ENCODE measurements at places on chromosomes 7 and 10.

- peak; percentile 80 for DNase-seq
These were observed 161.6 kb downstream of the PKD1L1 start for GRCh38 chr7:47786557-47787248.

DNA sequence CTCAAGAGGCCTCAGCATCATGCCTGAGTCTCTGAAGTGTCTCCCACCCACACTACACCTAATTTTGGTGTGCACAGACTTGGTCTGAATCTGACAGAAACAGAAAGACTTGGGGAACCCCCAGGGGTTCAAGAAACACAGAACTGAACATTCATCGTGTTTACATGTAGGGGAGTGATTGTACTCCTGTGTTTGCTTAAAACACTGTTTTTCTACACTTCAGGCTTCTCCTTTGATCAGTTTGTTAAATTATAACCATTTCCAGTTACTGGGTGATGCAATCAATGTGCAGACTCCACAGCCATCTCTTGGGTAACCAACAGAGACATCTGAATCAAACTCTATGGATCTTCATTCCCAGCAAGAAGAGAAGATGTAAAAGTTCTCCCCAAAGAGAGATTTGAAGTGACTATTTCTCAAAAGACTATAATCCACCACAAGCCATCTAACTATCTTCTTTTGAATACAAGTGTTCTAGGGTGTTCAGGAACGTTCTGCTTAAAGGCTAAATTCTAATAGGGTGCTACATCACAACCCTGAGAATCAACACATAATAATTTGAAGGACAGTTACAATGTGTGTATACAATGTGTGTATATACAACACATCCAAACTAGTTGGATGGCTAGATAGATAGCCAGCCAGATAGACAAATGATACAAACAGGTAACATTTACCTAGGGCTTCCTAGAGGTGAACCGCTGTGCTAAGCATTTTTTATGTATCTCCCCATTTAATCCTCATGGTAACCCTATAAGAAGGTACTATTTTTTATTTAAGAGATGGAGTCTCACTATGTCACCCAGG, 34.2 kb downstream of the DNAJC12 start:
- DNase-seq: no peak

DNA sequence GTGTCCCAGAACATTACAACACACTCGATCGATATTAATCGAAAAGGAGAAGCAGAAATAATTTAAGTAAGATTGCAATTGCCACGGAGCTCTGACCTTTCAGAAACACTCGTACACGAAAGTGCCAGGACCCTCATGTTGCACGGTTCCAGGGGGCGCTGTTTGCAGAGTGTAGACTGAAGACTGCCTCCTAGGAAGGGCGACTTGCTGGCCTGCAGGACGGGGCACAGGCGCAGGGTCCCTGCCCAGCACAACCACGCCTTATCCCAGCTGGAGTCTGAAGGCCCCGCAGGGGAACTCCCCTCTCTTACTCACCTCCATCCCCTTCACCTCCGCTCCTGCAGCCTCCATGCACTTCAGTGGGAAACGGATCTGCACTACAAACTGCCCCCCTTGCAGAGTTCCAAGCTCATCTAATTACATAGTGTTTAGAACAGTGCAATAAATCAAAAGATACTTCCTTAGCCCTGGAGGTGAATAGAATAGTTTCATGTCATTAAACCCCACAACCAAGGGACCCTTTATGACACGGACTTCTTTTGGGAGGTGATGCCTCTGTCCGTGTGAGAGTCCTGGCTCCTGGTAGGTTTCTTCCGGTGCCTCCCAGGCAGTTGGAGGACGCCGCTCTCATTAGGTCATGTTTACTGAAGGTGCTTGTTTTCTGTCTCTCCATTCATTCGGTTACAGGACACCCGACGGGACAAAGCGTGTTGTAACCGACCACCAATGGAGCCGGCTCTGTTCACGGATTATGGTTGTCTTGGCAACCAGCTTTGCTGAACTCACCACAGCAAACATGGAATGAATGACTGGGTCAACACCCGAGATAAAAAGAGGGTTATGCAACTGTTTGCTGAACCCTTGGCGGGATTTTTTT, 262.2 kb downstream of the BAMBI start:
- DNase-seq: no peak

GRCh38 chr10:132399117-132400035, 2.4 kb downstream of the PWWP2B start:
- no peak for DNase-seq

DNA sequence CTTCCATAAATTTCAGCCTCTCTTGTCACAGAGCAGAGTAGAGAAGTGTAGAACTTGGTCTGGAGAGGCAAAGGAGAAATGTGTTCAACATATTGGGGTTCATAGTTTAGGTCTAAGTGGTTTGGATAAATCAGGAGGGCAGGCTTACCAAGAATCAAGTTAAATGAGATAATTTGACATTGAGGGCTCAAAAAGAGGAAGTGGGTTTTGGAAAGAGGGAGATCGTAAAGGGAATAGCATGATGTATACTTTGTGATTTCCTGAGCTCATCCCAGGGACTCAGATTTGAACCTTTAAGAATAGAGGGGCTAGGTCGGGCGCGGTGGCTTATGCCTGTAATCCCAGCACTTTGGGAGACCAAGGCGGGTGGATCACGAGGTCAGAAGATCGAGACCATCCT, 34.7 kb upstream of the NPY start:
- no peak for DNase-seq

- no peak for DNase-seq
These were observed 16.4 kb upstream of the C10orf105 start for GRCh38 chr10:71735709-71736569.

GRCh38 chr10:2145491-2145890, 408.2 kb upstream of the ADARB2 start:
- DNase-seq: no peak

DNA sequence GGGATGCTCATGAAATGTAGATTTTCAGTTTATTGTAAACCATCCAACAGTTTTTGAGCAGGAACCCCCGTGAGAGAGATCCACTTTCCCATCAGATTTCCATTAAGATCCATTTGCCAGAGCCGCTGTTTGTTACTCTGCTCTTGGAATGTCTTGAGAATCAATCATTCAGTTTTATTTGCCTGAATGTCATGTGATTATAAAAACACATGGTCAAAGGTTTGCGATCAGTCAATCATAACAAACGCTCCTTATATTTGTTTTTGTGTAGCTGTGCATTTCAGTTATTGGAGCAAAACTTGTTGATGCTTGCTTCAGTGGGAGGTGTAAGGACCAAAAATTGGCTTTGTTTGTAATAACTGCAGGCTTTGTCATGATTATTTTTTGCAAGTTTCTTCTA, 155.8 kb upstream of the RHOBTB1 start:
- DNase-seq: no peak

- no peak for DNase-seq
These were observed 91.8 kb downstream of the PTPRN2 start for GRCh38 chr7:158495786-158496185.

Measured in dermis microvascular lymphatic vessel endothelial cell (primary cell).